ENCODE measurements at places on chromosomes 5 and 9.

GRCh38 chr5:120535900-120536299, 71.8 kb downstream of the PRR16 start:
- no peak overlapping the region for H3K4me3 ChIP-seq
- no peak overlapping the region for H3K27ac ChIP-seq
- H3K4me1 ChIP-seq = no peaks in the 10 kb centered on the region
- no peaks in the 10 kb centered on the region for H3K36me3 ChIP-seq
- DNase-seq = no peak

DNA sequence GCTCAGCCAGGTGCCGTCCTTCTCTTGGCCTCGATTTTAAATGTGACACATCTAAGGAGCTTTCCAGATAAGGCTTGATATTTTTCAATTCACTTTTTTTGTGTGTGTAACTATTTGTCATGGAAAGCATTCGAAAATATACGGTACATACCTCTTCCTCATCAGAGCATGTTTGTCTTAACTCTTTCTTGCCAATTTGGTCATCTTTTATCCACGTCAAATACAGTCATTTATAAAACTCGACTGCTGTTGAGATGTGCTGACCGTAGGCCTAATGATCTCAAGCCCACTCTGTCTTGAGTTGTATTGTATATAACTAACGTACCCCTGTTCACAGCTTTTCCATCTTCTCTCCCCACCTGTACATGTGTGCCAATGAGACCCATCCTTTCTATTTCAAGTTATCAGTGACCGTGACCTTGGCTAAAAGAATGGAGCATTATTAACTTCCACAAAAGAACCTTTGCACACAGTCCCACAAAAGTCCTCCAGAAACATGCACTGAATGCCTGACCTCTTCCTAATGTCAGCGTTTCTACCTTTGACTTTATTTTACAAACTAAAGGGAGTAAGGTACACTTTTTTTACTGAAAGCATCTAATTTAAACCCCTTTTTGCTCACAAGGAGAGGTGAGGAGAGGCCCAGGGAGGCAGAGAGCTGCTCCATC, 61.6 kb downstream of the IPPK start:
- peak overlapping the region; percentile 69 for H3K27ac ChIP-seq
- DNase-seq = no peak
- H3K4me1 ChIP-seq = peaks cover 11% of the 10 kb centered on the region
- no peak overlapping the region for H3K4me3 ChIP-seq
- H3K27me3 ChIP-seq = no peaks in the 10 kb centered on the region
- H3K36me3 ChIP-seq = peaks cover 26% of the 10 kb centered on the region

DNA sequence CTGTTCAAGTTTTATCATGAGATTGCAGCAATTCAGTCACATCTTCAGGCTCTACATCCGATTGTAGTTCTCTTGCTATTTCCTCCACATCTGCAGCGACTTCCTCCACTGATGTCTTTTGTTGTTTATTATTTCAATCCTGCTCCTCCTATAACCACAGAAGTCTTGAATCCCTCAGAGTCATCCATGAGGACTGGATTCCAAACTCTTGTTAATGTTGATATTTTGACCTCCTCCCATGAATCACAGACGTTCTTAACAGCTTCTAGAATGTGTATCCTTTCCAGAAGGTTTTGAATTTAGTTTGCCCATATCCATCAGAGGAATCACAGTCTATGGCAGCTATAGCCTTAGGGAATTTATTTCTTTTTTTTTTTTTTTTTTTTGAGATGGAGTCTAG, 3.6 kb downstream of the FBXO38 start:
- no peak overlapping the region for H3K27ac ChIP-seq
- H3K36me3 ChIP-seq = peaks cover 7% of the 10 kb centered on the region
- H3K4me3 ChIP-seq = no peak overlapping the region
- H3K4me1 ChIP-seq = peaks cover 39% of the 10 kb centered on the region
- DNase-seq = no peak

DNA sequence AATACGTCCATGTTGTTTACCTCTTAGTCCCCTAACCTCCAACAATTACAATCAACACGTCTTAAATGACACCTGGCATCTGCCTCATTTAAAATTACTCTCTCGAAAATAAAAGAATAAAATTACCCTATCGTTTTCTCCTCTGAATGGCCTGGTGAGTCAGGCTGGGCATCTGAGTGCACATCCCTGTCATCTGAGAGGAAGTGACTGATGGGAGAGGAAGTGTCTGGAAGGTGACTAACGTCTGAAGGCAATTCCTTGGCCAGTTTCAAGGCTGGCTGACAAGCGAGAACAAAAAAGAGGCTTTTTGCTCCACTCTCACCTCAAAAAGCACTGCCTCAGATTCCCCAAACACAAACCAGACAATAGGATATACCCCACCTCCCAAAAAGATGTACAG, 57.7 kb downstream of the MAPKAP1 start:
- no peaks in the 10 kb centered on the region for H3K4me1 ChIP-seq
- DNase-seq = peak; percentile 32
- no peaks in the 10 kb centered on the region for H3K27me3 ChIP-seq
- no peak overlapping the region for H3K27ac ChIP-seq
- no peak overlapping the region for H3K4me3 ChIP-seq

- H3K4me3 ChIP-seq = no peak overlapping the region
- DNase-seq = no peak
- H3K36me3 ChIP-seq = no peaks in the 10 kb centered on the region
- no peaks in the 10 kb centered on the region for H3K4me1 ChIP-seq
- no peaks in the 10 kb centered on the region for H3K27me3 ChIP-seq
These were observed 25.7 kb downstream of the C9orf85 start for GRCh38 chr9:71937070-71937625.

GRCh38 chr5:32955814-32956213, 244.7 kb downstream of the NPR3 start:
- H3K4me1 ChIP-seq = no peaks in the 10 kb centered on the region
- H3K27me3 ChIP-seq = no peaks in the 10 kb centered on the region
- H3K36me3 ChIP-seq = no peaks in the 10 kb centered on the region

GRCh38 chr5:27062451-27062850, 24.1 kb upstream of the CDH9 start:
- H3K4me1 ChIP-seq = no peaks in the 10 kb centered on the region
- no peaks in the 10 kb centered on the region for H3K36me3 ChIP-seq
- no peak overlapping the region for H3K27ac ChIP-seq
- H3K4me3 ChIP-seq = no peak overlapping the region
- DNase-seq = no peak

DNA sequence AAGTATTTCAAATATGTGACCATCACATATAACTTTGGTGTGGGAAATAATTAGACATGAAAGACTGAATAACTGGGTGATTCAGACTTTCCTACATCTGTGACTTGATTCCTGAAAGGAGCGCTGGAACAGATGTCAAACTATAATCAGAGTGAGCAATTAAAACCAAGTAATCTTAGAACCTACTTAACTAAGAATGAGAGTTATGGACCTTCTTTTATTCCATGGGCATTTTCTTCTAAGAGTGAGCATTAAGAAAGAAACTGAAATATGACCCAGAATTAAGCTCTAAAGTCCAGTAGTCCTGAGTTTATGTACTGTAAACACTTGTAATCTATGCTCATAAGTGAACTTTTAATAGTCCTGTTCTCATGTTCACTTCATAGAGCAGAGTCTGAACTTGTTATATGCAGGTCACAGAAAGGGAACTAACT, 68.4 kb downstream of the PAM start:
- H3K4me1 ChIP-seq = no peaks in the 10 kb centered on the region
- DNase-seq = no peak
- H3K27me3 ChIP-seq = no peaks in the 10 kb centered on the region

- H3K27ac ChIP-seq = no peak overlapping the region
- H3K27me3 ChIP-seq = no peaks in the 10 kb centered on the region
- no peak for DNase-seq
- no peaks in the 10 kb centered on the region for H3K4me1 ChIP-seq
- no peaks in the 10 kb centered on the region for H3K36me3 ChIP-seq
These were observed 105.1 kb downstream of the FBN2 start for GRCh38 chr5:128432913-128433440.

DNA sequence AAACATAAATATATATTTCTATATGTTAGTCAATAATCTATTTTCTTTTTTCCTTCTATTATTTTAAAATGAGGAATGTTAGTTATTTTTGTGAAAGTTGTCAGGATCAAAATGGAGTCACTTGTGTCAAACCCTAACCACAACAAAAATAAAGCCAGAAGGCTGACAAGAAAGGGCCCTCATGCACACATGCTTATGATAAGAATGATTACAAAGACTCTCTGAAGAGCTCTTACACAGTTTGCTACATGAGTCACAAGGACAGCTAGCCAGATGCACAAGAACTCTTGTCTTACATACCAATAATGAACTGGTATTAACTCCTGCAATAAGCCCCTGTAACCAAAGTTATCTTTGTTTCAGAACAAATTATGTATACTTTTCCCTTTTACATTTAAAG, 64.7 kb downstream of the GGTA1 start:
- H3K27ac ChIP-seq = no peak overlapping the region
- H3K27me3 ChIP-seq = no peaks in the 10 kb centered on the region
- no peak overlapping the region for H3K4me3 ChIP-seq
- DNase-seq = no peak
- no peaks in the 10 kb centered on the region for H3K4me1 ChIP-seq

GRCh38 chr5:103340717-103341388, 82.3 kb downstream of the MACIR start:
- no peaks in the 10 kb centered on the region for H3K4me1 ChIP-seq
- H3K27ac ChIP-seq = no peak overlapping the region
- H3K36me3 ChIP-seq = no peaks in the 10 kb centered on the region
- no peaks in the 10 kb centered on the region for H3K27me3 ChIP-seq
- no peak overlapping the region for H3K4me3 ChIP-seq

- no peaks in the 10 kb centered on the region for H3K4me1 ChIP-seq
- peak overlapping the region; percentile 42 for H3K27ac ChIP-seq
- no peak for DNase-seq
- peak overlapping the region; percentile 2 for H3K4me3 ChIP-seq
These were observed 190.9 kb downstream of the TTC39B start for GRCh38 chr9:15116130-15116580.

- H3K27me3 ChIP-seq = no peaks in the 10 kb centered on the region
- DNase-seq = peak; percentile 55
- peak overlapping the region; percentile 79 for H3K27ac ChIP-seq
- H3K4me3 ChIP-seq = peak overlapping the region; percentile 86
These were observed 290.5 kb downstream of the DOCK8 start for GRCh38 chr9:504921-505740.

DNA sequence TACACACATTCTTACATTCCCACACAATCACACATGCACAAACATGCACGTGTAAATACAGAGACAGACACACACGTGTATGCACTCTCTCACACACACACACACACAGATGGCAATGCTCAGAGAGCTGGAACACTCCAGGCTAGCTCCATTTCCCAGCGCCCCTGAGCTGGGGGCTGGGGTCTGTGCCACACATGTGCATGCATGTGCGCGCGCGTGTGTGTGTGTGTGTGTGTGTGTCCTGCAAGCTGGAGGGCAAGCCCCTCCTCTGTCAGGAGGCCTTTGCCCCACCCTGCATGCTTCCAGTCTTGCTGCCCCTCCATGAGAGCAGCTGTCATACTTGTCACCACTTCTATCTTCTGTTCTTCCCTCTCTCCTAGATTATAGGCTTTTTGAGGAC, 16.6 kb upstream of the S1PR3 start:
- no peak overlapping the region for H3K27ac ChIP-seq
- no peaks in the 10 kb centered on the region for H3K4me1 ChIP-seq
- no peaks in the 10 kb centered on the region for H3K27me3 ChIP-seq
- DNase-seq = no peak
- H3K36me3 ChIP-seq = no peaks in the 10 kb centered on the region

DNA sequence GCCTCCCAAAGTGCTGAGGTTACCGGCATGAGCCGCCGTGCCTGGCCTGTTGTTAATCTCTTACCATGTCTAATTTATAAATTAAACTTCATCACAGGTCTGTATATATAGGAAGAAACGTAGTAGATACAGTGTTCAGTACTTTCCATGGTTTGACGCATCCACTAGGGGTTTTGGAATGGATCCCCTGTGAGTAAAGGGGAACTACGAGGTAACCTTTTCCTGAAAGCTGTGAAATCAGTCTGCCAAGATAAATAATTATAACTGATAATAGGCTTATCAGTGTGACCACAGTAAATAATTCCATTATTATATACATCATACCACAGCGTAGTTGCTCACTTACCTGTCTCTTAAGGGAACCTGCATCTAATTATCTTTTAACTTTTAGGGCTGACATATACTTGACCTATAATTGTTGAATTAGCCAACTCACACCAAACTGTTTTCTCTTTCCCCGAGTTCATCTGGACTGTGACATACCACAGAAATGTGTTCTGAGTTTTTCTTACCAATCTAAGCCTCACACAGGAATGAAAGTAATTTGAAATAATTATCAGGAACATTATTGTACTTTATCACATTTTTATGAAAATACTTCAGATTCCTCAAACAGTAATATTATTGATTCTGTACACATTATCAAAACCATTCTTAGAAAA, 42.9 kb downstream of the DAPK1 start:
- H3K36me3 ChIP-seq = no peaks in the 10 kb centered on the region
- no peaks in the 10 kb centered on the region for H3K27me3 ChIP-seq
- no peak overlapping the region for H3K27ac ChIP-seq
- no peak overlapping the region for H3K4me3 ChIP-seq
- H3K4me1 ChIP-seq = no peaks in the 10 kb centered on the region

- no peaks in the 10 kb centered on the region for H3K27me3 ChIP-seq
- no peak overlapping the region for H3K4me3 ChIP-seq
- no peaks in the 10 kb centered on the region for H3K36me3 ChIP-seq
These were observed 8.3 kb downstream of the ITGA2 start for GRCh38 chr5:52997424-52997823.

DNA sequence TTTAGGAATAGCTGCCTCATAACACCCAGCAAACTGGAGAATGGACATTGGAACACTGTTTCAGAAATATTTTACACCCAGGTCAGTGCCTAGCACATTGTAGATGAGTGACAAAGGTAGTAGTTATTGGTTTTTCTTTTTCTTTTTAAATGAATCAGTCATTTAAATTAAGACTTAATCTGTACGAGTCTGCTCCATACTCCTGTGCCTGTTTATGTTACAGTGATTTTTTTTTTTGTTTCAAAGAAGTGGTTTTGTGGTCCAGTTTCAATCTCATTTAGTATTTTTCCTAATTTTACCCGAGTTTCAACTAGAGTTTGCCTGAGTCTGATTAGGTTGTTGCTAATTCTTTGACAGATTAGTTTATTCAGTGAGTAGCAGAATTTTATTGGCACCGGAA, 16.2 kb downstream of the LMNB1 start:
- H3K27ac ChIP-seq = no peak overlapping the region
- H3K36me3 ChIP-seq = no peaks in the 10 kb centered on the region
- no peaks in the 10 kb centered on the region for H3K4me1 ChIP-seq
- no peak for DNase-seq
- H3K27me3 ChIP-seq = no peaks in the 10 kb centered on the region

GRCh38 chr9:73219985-73220626, 68.4 kb downstream of the ANXA1 start:
- no peak overlapping the region for H3K4me3 ChIP-seq
- H3K27me3 ChIP-seq = peaks cover 3% of the 10 kb centered on the region
- no peaks in the 10 kb centered on the region for H3K36me3 ChIP-seq
- no peaks in the 10 kb centered on the region for H3K4me1 ChIP-seq
- no peak for DNase-seq
